ENCODE measurements at places on chromosomes 1 and 21.

- no peak for DNase-seq
These were observed 90.7 kb downstream of the MRPL37 start for GRCh38 chr1:54290506-54291184.

DNA sequence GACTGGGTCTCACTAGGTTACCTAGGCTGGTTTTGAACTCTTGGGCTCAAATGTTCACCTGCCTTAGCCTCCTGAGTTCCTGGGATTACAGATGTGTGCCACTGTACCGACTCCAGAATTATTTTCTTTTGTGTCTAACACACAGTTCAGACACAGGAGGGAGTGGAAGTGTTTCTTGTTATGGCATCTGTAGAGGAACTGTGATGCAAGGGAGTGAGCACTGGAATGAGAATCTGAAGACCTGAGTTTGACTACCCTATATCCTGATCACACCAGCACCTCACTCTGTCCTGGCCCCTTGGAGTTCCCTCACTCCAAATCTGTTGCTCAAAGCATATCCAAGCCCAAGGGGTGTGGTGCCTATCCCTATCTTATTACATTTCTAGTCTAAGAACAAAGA, 15.2 kb downstream of the OPTC start:
- DNase-seq = no peak

DNA sequence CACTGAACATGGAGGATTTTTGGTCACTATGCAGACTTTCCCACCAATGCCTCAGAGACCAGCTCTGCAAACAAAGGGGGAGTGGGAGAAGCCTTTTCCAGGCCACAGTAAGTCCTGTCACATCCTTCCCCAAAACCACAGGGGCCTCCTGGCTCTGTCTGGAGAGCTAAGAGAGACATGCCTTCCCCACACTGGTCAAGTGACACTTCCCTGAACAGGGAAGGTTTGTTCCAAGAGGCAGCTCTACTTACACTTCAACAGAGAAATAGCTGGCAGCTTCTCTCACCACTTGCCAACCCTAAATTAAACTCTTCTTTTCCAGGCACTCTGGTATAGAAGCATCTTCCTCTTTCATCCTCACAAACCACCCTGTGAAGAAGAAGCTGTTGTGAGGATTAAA, 39.7 kb downstream of the EDN2 start:
- no peak for DNase-seq

GRCh38 chr1:223837206-223837605, 8.5 kb downstream of the TP53BP2 start:
- DNase-seq = no peak

DNA sequence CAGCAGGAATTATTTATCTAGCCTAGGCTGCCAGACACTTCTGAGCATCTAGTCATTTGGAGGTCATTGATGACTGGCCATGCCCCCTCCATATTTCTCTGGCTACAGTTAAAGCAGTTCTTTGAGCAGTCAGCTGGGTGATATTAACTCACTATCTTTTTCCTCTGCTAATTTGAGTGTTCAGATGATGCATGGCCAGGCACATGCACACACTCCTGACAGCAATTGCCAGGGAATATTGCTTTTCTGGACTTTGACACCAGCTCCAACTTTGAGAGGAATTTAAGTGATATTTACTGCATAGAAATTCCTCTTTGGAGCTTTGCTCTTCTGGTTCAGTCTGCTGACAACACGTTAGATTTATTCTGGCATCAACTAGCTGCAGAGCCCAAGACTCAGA, 52.6 kb downstream of the CD247 start:
- DNase-seq = no peak

GRCh38 chr21:44854664-44855446, 18.6 kb downstream of the PTTG1IP start:
- DNase-seq = no peak

GRCh38 chr21:46003575-46004007, 22.0 kb downstream of the COL6A1 start:
- no peak for DNase-seq

DNA sequence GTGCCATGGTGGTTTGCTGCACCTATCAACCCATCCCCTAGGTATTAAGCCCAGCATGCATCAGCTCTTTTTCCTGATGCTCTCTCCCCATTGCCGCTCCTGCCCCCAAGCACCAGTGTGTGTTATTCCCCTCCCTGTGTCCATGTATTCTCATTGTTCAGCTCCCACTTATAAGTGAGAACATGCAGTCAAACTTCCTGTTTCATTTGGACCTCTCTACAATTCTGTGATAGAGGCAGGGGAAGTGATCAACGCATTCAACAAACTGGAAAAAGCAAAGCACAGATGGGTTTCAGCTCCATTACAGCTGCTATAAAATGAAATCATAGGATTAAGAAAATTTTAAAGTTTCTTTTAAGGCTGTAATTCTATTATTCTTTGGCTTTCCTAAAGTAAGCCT, 23.3 kb upstream of the CD55 start:
- DNase-seq = no peak

DNA sequence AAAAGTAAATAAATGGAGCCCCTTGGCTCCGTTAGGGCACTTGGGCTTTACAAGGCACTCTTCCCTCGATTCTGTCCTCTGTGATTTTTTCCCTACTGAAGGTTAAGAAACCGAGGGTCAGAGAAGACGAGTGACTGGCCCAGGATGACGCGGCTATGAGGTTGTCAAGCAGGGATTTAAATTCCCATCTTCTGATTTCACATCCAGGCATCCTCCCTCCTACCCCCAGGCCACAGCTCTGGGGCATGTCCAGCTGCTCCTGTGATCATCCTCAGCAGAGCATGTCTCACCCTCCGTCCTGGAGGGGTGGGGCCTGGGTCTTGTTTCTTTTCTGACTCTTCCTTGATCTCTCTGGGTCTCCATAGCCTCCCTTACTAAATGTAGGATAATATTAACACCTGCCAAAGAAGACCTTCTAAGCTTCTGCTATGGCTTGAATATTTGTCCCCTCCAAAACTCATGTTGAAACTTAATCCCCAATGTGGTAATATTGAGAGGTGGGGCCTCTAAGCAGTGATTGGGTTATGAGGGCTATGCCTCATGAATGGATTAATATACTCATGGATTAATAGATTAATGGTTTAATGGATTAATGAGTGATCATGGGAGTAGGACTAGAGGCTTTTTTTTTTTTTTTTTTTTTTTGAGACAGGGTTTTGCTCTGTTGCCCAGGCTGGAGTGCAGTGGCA, 4.6 kb downstream of the CRYBG2 start:
- no peak for DNase-seq

DNA sequence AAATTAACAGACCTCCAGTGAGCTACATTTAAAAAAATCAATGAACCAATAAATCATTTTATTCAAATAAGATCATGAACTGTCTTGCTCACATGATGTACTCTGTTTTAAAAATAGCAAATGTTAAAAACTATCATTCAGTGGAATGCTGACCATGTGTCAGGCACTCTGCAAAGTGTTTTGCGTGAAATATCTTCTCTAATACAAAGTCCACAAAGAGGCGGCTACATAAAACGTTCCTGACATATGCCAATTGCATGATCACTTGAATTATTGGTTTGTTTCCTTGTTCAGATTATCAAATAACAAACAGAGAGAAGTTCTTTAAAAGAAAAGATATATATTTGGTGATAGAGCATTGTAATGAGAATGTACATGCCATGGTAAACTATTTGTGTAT, 10.7 kb downstream of the FMO2 start:
- no peak for DNase-seq

DNA sequence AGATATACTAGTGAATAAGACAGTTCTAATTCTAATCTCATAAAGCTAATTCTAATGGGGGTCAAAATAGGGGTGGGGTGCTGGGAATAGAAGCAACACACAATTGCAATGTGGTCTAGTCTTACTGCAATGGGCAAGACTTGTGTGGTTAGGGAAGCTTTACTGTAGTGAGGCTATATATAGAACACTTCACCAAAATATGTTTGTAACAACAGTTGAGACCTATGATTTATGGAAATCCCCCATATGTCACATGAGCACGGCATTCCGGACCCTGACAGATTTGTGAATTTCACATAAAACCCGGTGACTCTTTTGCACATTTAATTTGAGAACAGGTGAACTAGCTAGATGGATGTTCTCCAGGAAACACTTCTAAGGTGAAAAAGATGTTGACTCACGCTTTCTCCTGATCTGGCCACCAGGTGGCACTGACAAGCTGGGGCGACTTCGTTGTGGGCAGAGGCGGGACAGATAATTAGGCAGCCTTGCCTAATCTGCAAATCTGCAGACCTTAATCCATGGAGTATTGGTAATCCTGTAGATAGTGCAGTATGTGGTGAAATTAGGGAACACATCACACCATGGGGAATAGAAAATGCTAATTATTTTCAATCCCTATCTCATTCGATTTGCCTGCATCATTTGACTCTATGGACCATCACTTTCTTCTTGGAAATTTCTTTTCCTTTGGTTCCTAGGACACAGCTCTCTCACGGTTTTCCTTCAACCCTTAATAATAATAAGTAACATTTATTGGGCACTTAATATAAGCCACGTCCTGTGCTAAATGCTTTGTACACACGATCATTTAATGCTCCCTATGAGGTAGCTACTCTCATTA, 37.7 kb downstream of the KIAA0040 start:
- no peak for DNase-seq

DNA sequence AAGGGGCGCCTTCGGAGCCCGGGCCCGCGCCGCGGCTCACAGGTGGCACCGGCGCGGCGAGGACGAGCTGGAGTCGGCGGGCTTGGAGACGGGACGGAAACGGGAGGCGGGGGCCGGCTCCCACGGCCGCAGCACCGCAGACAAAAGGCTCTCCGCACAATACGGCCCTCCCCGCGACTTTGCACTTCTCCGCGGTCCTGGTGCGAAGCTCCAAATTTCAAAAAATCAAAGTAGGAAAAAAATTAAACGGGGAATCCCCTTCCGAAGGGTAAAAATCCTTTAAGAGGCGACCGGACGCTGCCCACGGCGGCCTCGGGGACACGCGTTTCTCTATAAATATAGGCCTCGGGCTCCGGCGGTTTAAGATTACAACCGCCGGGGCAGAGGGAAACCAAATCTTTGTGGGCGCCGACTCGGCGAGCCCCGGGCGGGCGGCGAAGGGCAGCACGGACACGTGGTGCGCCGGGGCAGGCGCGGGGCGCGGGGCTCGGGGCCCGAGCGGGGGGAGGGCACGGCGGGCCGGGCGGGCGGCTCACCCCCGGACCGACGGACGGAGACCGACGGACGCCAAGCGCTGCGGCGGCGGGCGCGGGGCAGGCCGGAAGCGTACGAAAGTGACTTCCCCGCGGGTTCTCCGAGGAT, 453 bp downstream of the PABPC4 start:
- DNase-seq = no peak

GRCh38 chr1:178055779-178056471, 38.0 kb upstream of the RASAL2 start:
- DNase-seq = no peak

DNA sequence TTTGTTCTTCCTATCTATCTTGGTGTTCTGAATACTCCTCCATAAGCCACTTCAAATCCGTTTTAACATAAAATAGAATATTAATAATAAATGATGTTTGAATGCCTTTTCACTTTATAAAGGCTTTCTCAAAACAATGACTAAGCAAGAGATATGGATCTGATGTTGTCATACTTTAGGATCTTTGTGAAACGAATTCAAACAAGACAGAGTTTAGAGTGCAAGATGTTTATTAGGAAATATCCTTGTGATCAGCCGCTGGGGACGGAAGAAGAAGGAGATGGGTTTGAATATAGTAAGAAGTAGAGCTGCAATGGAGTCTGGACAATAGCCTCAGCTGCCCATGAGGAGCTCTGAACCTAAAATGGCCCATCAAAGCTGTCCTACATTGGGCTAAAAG, 351.8 kb downstream of the NEGR1 start:
- DNase-seq = no peak

Data from cortex of kidney (tissue), 1 donor.